ENCODE measurements at places on chromosomes 6 and 20. TPM values are rescaled to one million over a fixed set of nuclear protein-coding genes. Genes with fewer than 3 reads are reported as not detected.

The SOBP gene
- 23.3 TPM for total RNA-seq

The EBF4 gene
- 48.9 TPM for total RNA-seq

The OLIG3 gene
- total RNA-seq = not detected

The CPXM1 gene
- 35.5 TPM for total RNA-seq

The PAK5 gene
- 1.4 TPM for total RNA-seq

The SEL1L2 gene
- 0.28 TPM for total RNA-seq

The NCOA5 gene
- 41.0 TPM for total RNA-seq

The OR2J2 gene
- total RNA-seq = not detected

DNA sequence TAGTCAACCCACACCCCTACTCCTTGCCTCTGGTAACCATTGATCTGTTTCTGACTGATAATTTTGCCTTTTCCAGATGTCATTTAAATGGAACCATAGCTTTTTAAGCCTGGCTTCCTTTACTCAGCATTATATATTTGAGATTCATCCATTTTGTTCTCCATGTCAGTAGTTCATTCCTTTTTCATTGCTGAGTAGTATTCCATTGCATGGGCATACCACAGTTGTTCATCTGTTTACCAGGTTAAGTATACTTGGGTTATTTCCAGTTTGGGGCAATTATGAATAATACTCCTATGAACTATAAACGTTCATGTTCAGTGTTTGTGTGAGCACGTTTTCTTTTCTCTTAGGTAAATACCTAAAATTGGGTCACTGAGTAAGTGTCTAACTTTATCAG is 25.1 kb downstream of the FGD2 start:
- no peak overlapping the region for H3K4me3 ChIP-seq
- H3K27ac ChIP-seq = no peak overlapping the region
- H3K27me3 ChIP-seq = no peaks in the 10 kb centered on the region
- no peaks in the 10 kb centered on the region for H3K4me1 ChIP-seq
- no peak for DNase-seq

DNA sequence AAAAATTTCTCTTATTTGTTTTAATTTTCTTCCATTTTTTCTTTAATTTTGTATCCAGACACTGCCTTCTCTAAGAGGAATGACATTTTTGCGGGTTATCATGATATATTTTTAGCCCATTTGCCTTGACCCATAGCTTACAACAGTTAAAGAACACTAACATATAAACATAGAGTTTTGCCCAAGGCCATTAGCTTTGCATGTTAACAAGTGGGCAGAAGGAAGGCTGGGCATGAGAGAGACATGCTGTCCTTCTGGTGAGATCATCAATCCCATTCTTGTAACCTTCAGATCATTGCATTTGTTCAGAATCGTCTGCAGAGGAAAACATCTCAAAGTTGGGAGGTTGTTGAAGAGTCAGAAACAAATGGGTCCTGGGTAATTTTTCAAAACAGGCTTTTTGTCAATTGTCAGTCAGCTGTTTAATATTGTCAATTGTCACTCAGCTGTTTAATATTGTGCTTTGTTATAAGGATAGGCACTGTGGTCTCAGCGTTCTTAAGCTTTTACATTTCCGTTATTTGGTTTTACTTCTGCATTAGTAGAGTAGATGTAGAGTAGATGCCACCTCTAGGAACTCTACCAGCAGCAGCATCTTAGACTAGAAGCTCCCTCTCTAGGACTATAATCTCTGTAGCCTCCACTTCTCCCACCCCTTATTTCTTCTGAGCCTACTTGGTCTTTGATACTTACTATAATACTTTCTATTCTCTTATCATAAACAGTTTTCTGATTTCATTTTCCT is 243.1 kb downstream of the ESR1 start:
- no peaks in the 10 kb centered on the region for H3K4me1 ChIP-seq
- no peak overlapping the region for H3K27ac ChIP-seq
- no peak overlapping the region for H3K4me3 ChIP-seq
- no peaks in the 10 kb centered on the region for H3K27me3 ChIP-seq
- H3K36me3 ChIP-seq = no peaks in the 10 kb centered on the region
- DNase-seq = no peak

GRCh38 chr20:59724457-59725366 is 120.4 kb downstream of the PHACTR3 start:
- H3K27ac ChIP-seq = no peak overlapping the region
- H3K27me3 ChIP-seq = no peaks in the 10 kb centered on the region
- no peaks in the 10 kb centered on the region for H3K36me3 ChIP-seq
- H3K4me1 ChIP-seq = no peaks in the 10 kb centered on the region

DNA sequence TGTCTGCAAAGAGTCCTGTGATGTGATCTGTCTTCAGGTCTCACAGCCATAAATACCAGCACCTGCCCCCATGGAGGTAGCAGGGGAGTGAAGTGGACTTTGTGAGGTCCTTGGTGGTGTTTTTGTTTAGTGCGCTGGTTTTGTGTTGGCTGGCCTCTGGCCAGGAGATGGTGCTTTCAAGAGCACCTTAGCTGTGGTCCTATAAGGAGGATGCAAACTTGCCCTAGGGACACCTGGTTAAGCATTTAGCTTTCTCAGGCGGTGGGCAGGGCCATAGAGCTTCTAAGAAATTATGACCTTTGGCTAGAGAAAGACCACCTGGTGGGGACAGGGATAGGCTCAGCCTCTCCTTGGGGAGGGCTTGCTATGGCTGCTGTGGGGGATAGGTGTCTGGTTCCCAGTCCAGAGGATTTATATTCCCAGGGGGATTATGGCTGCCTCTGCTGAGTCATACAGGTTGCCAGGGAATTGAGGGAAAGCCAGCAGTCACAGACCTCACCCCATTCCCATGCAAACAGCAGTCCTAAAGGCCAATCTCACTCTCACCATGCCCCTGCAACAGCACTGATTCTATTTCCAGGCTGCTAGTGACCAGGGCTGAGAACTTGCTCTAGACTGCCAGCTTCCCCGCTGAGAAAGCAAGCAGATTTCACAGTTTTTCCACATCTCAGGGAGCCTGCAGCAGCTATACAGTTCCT is 259.3 kb downstream of the TFAP2B start:
- H3K27me3 ChIP-seq = no peaks in the 10 kb centered on the region
- no peaks in the 10 kb centered on the region for H3K4me1 ChIP-seq
- no peak for DNase-seq
- no peak overlapping the region for H3K4me3 ChIP-seq
- H3K36me3 ChIP-seq = no peaks in the 10 kb centered on the region

- no peak overlapping the region for H3K27ac ChIP-seq
- H3K4me1 ChIP-seq = no peaks in the 10 kb centered on the region
- no peaks in the 10 kb centered on the region for H3K36me3 ChIP-seq
- no peak overlapping the region for H3K4me3 ChIP-seq
- no peaks in the 10 kb centered on the region for H3K27me3 ChIP-seq
Observed at GRCh38 chr6:66638099-66638498, 931.1 kb upstream of the EYS start.

GRCh38 chr6:137309078-137309762 is 90.0 kb upstream of the IFNGR1 start:
- H3K4me1 ChIP-seq = no peaks in the 10 kb centered on the region
- no peaks in the 10 kb centered on the region for H3K27me3 ChIP-seq
- DNase-seq = peak; percentile 81
- no peaks in the 10 kb centered on the region for H3K36me3 ChIP-seq
- no peak overlapping the region for H3K4me3 ChIP-seq
- H3K27ac ChIP-seq = peak overlapping the region; percentile 28

- H3K27ac ChIP-seq = no peak overlapping the region
- no peaks in the 10 kb centered on the region for H3K4me1 ChIP-seq
- no peaks in the 10 kb centered on the region for H3K27me3 ChIP-seq
- no peak overlapping the region for H3K4me3 ChIP-seq
- no peaks in the 10 kb centered on the region for H3K36me3 ChIP-seq
- no peak for DNase-seq
Observed at GRCh38 chr6:169650241-169650958, 51.4 kb downstream of the WDR27 start.

All from prostate gland (tissue), 2 donors.